Ascending aorta (tissue), 2 donors: ENCODE measurements at places on chromosomes 6 and 20. TPM values are rescaled to one million over a fixed set of nuclear protein-coding genes. Genes with fewer than 3 reads are reported as not detected.

GRCh38 chr6:151566557-151566956 lies 72.7 kb downstream of the CCDC170 start:
- no peak overlapping the region for H3K27ac ChIP-seq
- no peak overlapping the region for H3K4me3 ChIP-seq
- H3K4me1 ChIP-seq, result no peaks in the 10 kb centered on the region
- H3K36me3 ChIP-seq, result no peaks in the 10 kb centered on the region
- H3K27me3 ChIP-seq, result no peaks in the 10 kb centered on the region
- no peak for DNase-seq

GRCh38 chr6:30769088-30769852 lies 24.9 kb upstream of the IER3 start:
- H3K27ac ChIP-seq, result peak overlapping the region; percentile 73
- H3K4me3 ChIP-seq, result no peak overlapping the region
- H3K27me3 ChIP-seq, result no peaks in the 10 kb centered on the region
- H3K4me1 ChIP-seq, result peaks cover 10% of the 10 kb centered on the region
- peak; percentile 86 for DNase-seq

EYA2 gene
- 15.4 TPM for total RNA-seq

- no peak overlapping the region for H3K27ac ChIP-seq
- H3K27me3 ChIP-seq, result no peaks in the 10 kb centered on the region
- no peaks in the 10 kb centered on the region for H3K36me3 ChIP-seq
- H3K4me1 ChIP-seq, result no peaks in the 10 kb centered on the region
- no peak overlapping the region for H3K4me3 ChIP-seq
- DNase-seq, result no peak
These were observed 312.6 kb upstream of the CITED2 start for GRCh38 chr6:139687055-139687454.

ADTRP gene
- not detected for total RNA-seq

DNA sequence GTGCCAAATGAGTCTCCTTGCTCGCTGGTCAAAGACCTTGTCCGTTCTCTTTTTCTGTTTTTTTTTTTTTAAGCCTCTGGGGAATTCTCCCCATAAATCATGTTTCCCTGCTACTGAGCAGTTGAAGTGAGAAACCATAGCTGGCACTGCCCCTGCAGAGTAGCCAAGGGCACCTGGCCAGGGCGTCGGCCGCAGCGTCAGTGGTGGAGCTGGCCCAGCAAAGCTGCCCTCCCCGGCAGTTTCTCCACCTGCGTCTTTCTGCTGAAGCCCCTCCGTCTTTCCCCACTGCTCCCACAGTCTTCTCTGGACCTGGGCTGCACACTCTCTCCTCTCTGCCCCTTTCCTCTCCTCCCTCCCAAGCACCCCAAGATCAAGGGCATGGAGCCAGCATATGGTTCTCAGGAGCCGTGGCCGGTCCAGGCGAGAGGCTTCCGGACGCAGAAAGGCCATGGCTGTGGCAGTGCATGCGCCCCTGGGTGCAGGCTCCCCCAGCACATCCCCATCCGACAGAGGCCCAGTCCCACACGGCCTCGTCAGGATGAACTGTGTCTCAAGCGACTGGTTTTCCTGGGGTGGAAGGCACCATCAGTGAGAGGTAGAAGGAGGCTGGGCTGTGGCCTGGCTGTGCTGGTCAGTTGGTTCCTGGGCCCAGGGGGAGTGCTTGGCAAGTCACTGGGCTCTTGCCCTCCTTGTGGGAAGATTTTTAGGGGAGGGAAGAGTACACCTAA lies 218.1 kb downstream of the ERMARD start:
- H3K27me3 ChIP-seq, result no peaks in the 10 kb centered on the region
- H3K4me3 ChIP-seq, result no peak overlapping the region
- no peaks in the 10 kb centered on the region for H3K36me3 ChIP-seq
- no peaks in the 10 kb centered on the region for H3K4me1 ChIP-seq
- H3K27ac ChIP-seq, result no peak overlapping the region
- peak; percentile 3 for DNase-seq

DNA sequence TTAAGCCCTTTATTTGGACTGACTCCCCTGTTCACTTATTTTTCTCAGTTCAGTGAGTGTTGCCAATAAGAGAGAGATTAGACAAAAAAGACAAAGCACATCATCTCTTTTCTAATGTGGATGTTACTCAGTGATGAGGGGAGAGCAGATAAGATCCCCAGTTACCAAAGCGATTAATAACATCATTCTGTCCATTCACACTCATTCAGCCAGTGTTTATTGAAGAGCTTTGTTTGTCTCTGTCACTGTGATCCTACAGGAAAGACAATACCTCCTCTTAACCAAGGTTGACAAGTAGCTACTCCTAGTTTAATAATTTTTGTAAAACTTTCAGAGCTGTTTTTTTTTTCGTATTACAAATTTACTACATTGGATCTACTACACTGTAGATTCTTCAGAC lies 163.0 kb downstream of the EYA4 start:
- no peaks in the 10 kb centered on the region for H3K36me3 ChIP-seq
- no peak overlapping the region for H3K4me3 ChIP-seq
- no peak for DNase-seq
- no peaks in the 10 kb centered on the region for H3K27me3 ChIP-seq
- no peak overlapping the region for H3K27ac ChIP-seq

RAET1G gene
- not detected for total RNA-seq

FAM184A gene
- 3.1 TPM for total RNA-seq

- no peak overlapping the region for H3K4me3 ChIP-seq
- H3K36me3 ChIP-seq, result no peaks in the 10 kb centered on the region
- H3K4me1 ChIP-seq, result no peaks in the 10 kb centered on the region
- H3K27ac ChIP-seq, result no peak overlapping the region
- H3K27me3 ChIP-seq, result no peaks in the 10 kb centered on the region
These were observed 32.6 kb upstream of the CD93 start for GRCh38 chr20:23118766-23119165.

- H3K36me3 ChIP-seq, result no peaks in the 10 kb centered on the region
- DNase-seq, result no peak
- H3K27me3 ChIP-seq, result no peaks in the 10 kb centered on the region
These were observed 87.2 kb upstream of the RIN2 start for GRCh38 chr20:19670829-19671228.

- H3K36me3 ChIP-seq, result no peaks in the 10 kb centered on the region
- no peaks in the 10 kb centered on the region for H3K4me1 ChIP-seq
- no peak for DNase-seq
- no peaks in the 10 kb centered on the region for H3K27me3 ChIP-seq
- no peak overlapping the region for H3K27ac ChIP-seq
These were observed 26.3 kb upstream of the TFB1M start for GRCh38 chr6:155340464-155341129.

- no peaks in the 10 kb centered on the region for H3K4me1 ChIP-seq
- no peak overlapping the region for H3K4me3 ChIP-seq
- H3K36me3 ChIP-seq, result no peaks in the 10 kb centered on the region
- no peaks in the 10 kb centered on the region for H3K27me3 ChIP-seq
These were observed 96.6 kb upstream of the LOC128125822 start for GRCh38 chr6:63475707-63476106.

HS3ST5 gene
- not detected for total RNA-seq

RNF5 gene
- total RNA-seq, result 73.0 TPM

DNA sequence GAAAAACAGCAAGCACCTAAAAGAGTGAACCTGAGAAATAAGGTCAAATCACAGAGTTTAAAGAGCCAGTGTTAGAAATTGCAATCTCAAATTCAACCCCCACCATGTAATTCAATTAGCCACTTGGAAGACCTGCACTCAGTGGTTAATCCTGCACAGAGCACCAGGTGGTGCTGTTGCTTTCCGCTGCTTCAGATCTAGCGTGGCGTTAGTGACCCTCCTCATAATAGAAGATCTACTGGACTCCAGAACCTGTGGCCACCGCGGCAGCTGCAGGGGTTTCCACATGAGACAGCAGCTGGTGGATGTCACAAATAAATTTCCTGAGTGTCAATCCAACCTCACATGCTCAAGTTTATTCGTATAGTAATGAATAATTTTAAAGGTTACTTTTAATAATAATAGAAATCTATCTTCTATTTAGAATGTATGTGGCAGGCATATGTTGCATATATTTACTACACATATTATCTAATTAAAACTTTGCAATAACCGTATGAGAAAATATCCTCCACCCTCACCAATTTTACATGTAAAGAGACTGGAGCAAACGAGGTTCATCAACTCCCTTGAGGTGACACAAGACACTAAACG lies 84.4 kb downstream of the SYNE1 start:
- DNase-seq, result no peak
- H3K27me3 ChIP-seq, result no peaks in the 10 kb centered on the region
- H3K27ac ChIP-seq, result no peak overlapping the region
- no peaks in the 10 kb centered on the region for H3K36me3 ChIP-seq
- no peak overlapping the region for H3K4me3 ChIP-seq

DNA sequence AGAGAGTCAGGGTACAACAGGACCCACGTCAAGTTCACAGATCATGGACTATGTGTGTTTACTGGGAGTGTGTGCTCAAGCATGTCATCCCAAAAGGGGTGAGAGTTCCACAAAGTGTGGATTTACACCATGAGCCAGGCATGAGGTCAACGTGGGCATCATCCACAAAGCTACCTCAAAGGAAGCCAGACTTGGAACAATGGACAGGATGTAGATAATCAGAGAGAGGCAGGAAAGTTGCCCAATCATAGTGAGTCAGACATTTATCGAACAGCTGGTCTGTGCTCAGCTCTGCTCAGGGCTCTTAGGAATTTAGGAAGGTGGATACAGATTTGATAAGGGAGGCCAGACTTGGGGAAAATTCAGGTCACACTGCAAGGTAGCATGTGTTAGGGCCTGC lies 317.2 kb upstream of the CDYL start:
- H3K4me3 ChIP-seq, result no peak overlapping the region
- H3K4me1 ChIP-seq, result peaks cover 10% of the 10 kb centered on the region
- H3K36me3 ChIP-seq, result no peaks in the 10 kb centered on the region
- H3K27ac ChIP-seq, result no peak overlapping the region
- no peaks in the 10 kb centered on the region for H3K27me3 ChIP-seq
- DNase-seq, result no peak

DNA sequence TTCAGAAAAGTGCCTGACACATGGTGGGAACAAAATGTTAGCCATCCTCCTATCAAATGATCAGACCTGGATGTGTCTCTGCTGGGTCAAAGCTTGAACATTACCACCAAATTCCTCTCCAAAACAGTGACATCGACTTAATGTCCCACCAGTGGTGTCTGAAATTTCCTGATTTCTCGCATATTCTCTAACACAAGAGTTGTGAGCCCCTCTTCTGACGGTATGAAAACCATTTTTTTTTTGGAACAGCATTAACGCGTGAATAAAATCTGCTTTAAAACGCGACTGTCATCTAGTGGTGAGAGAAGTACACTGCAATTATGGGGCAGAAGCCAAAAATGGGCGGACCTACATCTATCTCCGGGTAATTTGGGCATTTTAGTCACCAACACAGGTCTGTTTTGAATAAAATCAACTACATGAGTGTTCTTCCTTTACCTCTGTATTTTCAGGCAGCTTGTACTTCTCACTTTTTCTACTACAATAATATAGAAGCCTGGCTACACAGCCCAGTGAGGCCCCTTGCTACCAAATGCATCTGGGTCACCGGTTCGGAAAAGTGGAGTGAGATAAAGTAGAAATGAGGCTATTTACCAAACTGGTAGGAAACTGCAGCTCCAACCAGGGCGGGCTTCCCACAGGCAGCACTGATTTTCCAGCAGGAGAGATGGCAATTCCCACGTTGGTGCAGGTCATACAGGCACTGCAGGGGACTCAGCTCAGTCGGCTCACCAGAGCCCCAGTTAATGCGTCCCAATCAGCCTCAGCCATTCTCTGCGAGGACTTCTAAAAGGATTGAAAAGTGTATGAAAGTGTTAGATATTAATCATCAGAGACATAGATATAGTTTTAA lies 27.4 kb downstream of the MGME1 start:
- H3K4me1 ChIP-seq, result no peaks in the 10 kb centered on the region
- H3K27ac ChIP-seq, result no peak overlapping the region
- no peaks in the 10 kb centered on the region for H3K36me3 ChIP-seq
- peak overlapping the region; percentile 4 for H3K4me3 ChIP-seq

DNA sequence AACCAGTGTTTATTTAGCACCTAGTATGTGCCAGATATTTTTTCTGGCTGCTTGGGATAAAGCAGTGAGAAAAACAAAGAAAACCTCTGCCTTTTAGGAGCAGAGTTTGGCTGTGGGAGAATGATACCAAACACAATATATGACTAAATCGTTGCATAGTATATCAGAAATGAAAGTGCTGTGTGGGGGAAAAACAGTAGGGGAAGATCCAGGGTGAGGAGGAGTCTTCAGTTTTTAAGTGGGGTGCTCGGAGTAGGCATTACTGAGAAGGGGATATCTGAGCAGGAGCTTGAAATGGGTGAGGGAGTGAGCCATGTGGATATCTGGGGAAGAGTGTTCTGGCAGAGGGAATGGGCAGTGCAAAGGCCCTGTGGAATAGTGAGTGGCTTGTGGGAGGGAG lies 23.0 kb downstream of the TAF8 start:
- peaks cover 59% of the 10 kb centered on the region for H3K36me3 ChIP-seq
- no peak overlapping the region for H3K4me3 ChIP-seq
- DNase-seq, result no peak
